Activated T-helper 2 cell treated with anti-CD3 and anti-CD28 coated beads, Interferon-gamma antibody, Interleukin-2, Interleukin-4, amounts not matched to agents 10 μg/mL and 5 μg/mL and 100 μg/mL, durations not matched to agents 14 hours and 24 hours and 36 hours (primary cell): ENCODE measurements at places on chromosomes 3 and 15. TPM values are rescaled to one million over a fixed set of nuclear protein-coding genes. Genes with fewer than 3 reads are reported as not detected.

GPR149 gene
- not detected in 2 replicates for total RNA-seq

CLDN16 gene
- total RNA-seq = not detected in 2 replicates

GPR62 gene
- total RNA-seq = not detected in 2 replicates

MIX23 gene
- total RNA-seq = 105 and 110 TPM in 2 replicates

ALS2CL gene
- 0.44 and 0.71 TPM in 2 replicates for total RNA-seq

TRPM1 gene
- total RNA-seq = not detected in 2 replicates

KNG1 gene
- total RNA-seq = not detected in 2 replicates

DAZL gene
- not detected in 2 replicates for total RNA-seq

CHRFAM7A gene
- 2.1 TPM in 1 of 2 replicates, not detected in the other for total RNA-seq

MYZAP gene
- not detected in 2 replicates for total RNA-seq

RAB6B gene
- 4.6 and 7.6 TPM in 2 replicates for total RNA-seq

SLC35G2 gene
- total RNA-seq = 7.3 and 7.7 TPM in 2 replicates

- no peak for DNase-seq
Observed at GRCh38 chr3:95751509-95751908, 1062.9 kb upstream of the EPHA6 start.

GRCh38 chr15:73927003-73927475 lies 777 bp downstream of the LOXL1 start:
- no peak for DNase-seq

DNA sequence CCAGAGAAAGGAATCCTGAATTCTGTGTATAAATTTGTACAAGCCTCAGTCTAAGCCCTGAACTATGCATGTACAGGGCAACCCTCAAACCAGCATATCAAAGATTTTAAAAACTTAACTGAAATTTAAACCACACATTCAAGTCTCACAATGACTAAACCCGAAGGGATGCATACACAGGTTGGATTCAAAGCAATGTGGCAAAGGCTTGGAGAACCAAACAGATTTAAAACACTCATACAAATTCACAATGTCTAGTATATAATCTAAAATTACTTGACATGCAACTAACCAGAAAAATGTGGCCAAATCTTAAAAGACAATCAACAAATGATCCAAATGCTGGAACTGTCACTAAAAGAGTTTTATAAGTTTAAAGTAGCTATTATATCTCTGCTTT lies 36.4 kb downstream of the CEP152 start:
- DNase-seq = no peak

- DNase-seq = no peak
Observed at GRCh38 chr3:191492601-191493000, 31.6 kb downstream of the PYDC2 start.

DNA sequence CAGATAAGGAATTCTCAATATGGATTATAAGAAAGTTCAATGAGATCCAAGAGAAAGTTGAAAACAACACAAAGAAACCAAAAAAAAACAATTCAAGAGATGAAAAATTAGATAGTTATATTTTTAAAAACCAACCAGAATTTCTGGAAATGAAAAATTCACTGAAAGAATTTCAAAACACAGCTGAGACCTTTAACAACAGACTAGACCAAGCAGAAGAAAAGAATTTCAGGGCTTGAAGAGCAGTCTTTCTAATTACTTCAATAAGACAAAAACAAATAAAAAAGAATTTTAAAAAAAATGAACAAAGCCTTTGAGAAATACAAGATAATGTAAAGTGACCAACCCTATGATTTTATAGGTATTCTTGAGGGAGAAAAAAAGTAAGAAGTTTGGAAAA lies 155.4 kb downstream of the ZMAT3 start:
- no peak for DNase-seq

GRCh38 chr3:95348879-95349278 lies 1286.0 kb downstream of the NSUN3 start:
- DNase-seq = no peak

- no peak for DNase-seq
Observed at GRCh38 chr3:58222161-58222724, 11.5 kb upstream of the DNASE1L3 start.

DNA sequence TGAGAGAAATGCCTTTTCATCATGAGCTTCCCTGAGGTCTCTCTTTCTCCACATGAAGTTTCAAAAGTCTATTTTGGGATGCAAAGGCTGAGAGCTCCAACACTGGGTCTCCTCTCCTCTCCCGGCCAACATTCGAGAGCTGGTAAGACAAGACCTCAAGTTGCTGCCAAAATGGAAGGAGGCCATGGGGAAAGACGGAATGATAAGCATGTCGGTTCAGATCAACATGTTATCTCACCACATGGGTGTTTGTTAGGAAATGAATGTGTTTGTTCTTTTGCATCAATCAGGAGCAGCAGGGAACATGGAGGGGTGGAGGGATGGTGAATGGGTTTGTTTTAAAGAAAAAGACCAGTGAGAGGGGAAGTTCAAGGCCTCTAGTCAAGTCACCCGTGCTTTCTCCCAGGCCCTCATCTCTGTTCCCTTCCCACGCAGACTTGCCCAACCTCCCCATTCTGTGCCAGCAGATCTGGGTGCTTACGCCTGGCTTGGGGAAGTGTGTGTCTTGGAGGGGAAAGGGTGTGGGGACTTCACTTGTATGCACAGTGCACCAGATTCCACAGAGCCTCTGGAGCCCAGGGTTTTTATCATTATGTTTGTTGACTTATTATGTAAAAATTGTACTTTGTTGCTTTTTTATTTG lies 23.5 kb upstream of the ATP10A start:
- no peak for DNase-seq

DNA sequence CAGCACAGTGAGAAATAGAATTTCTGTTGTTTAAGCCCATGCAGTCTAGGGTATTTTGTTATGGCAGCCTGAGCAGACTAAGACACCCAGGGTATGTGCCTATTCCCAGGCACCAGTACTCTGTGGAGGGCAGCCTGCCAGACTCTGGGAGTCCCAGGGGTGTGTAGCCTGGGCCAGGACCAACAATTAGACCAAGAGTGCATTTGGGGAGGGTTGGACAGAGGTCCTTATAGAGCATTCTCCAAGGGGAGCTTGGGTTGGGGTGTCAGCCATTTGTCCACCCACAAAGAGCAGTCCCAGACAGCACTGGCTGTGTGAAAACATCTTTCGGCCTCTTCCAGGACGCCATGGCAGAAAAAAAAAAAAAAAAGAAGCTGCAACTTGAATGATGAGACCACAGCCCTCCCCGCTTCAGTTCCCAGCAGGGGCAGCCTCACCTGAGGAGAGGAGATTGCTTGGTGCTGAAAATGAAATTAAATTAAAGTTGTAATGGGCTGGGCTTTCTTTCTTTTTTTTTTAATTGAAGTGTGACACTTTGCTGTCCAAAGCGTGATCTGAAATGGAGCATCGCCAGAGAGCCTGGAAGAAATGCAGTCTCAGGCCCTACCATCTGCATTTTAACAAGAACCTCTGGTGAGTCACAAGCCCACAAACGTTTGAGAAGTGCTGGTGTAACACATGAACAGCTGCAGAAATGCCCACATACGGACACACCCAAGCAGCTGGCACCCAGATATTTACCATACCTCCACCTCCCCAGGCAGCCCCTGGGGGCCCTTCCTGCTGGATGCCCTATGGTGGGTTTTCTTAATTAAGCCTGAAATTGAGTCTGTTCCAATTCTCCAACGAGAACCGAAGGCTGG lies 21.3 kb upstream of the CAV3 start:
- no peak for DNase-seq

GRCh38 chr15:80587816-80588456 lies 107.2 kb upstream of the ABHD17C start:
- DNase-seq = no peak

DNA sequence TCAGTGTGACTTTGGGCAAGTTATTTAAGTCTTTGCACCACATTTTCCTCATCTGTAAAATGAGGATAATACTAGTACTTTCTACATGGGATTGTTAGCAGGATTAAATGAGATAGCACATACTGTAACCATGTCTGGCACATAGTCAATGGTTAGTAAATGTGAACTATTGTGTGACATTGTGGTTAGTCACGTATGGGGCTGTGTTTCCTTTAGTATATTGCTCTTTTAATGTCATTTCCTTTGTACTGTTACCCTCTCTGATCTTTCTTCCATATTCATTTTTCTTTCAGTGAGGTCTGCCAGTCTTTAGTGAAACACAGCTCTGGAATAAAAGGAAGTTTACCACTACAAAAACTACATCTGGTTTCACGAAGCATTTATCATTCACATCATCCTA lies 21.4 kb downstream of the OPA1 start:
- no peak for DNase-seq

DNA sequence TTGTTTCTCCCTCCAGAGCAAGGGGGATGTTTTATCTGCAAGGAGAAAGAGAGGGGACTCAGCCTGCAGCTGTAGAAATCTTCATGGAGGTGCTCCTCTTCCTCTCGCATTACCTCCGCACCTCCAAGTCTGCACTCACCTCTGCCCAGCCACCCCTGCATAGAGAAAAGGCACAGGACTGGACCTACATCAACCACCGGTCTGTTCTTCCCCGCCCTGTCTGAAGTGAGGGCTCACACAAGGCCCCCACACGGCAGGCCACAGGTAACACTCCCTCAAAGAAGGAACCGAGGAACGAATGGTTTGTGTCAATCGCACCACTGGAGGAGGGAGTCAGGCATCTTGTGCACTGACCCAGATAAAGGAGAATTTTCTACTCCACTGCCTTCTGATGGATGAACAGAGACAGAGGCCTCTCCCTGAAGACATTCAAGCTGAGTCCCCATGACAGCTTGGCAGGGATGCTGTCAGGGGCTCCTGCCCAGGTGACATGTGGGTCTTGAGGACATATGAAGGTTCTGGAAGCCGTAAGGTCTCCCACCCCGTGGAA lies 260.3 kb downstream of the XXYLT1 start:
- no peak for DNase-seq

GRCh38 chr3:132535575-132536441 lies 61.3 kb upstream of the ACKR4 start:
- peak; percentile 24 for DNase-seq

DNA sequence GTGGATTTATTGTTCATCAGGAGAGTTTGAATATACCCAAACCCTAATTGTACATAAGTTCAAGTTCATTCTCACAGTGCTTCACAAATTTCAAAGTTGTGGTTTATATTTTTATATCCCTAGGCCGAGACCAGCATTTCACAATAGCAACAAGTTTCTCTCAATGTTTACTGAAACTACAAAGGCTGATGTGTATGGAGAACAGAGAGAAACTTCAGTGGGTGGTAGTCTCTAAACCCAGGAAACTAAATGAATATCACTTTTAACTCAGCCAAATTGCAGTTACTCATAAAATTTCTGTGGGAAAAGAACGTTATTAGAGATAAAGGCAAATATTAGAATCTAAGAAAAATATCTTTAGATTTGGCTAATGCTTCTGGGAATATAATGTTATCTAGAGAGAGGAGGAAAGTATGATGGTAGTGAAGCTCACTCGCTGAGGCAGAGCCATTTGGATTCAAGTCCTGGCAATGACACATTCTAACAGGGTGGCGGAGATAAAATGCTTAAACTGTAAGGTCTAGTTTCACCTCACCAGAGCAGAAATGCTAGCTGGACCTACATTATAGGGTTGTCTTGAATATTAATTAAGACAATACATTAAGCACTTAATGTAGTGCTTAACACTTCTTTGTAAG lies 514.8 kb downstream of the EPHA3 start:
- DNase-seq = no peak

GRCh38 chr15:56871867-56872266 lies 46.6 kb upstream of the TCF12 start:
- DNase-seq = no peak

- DNase-seq = no peak
Observed at GRCh38 chr15:63978511-63979261, 67.6 kb downstream of the DAPK2 start.

DNA sequence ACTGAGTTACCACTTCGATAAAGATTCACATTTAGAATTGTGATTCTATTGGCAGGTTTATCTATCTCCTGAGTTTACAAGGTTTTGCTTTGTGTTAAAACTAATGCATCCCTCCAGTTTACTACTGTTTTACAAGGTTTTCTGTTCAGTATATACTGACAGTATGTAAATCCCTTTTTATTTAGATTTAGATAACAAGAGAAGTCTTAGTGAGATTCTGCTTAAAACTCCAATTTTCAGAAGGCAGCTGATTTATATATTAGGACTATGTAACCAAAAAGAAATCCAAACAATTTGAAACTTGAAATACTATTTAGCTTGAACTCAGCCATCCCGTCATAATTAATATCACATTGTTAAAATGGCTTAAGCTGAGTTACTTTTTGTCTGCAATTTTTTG lies 619.2 kb downstream of the NAALADL2 start:
- DNase-seq = no peak

DNA sequence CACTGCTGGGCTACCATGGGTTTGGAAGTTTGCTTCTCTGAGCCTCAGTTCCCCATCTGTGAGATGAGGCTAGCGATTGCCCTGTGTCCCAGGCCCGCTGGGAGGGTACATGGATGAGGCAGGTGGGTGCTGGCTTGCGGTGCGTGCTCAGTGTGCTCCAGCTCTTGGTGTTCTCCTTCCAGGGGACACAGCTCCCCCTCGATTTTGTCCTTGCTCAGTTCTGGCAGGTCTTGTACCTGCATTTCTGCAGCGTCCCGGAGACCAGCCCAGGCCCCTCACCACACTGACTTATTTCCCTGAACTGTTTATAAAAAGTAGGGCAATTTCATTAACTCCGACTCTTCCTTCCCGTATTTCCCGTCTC lies 95.4 kb downstream of the TBC1D2B start:
- no peak for DNase-seq

GRCh38 chr15:81111510-81112470 lies 22.3 kb upstream of the CFAP161 start:
- DNase-seq = no peak

DNA sequence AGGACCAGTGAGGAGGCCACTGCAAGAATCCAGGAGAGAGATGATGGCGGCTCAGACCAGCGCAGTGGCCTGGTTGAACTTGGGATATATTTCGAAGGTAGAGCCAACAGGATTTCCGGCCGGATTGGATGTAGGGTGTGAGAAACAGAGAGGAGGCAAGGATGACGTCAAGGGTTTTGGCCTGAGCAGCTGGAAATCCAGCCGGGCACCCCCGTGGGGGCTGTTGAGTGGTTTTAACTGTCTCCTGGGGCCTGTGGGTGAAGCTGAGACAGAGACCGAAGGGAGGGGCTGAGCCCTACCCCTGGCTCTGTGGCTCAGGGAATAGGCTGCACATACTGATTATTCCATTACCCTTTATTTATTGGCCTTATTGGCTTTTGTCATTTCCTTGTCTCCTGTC lies 45.7 kb downstream of the EXOG start:
- DNase-seq = no peak

GRCh38 chr3:77446084-77446483 lies 406.2 kb downstream of the ROBO2 start:
- DNase-seq = no peak

- DNase-seq = no peak
Observed at GRCh38 chr3:131705558-131706051, 202.8 kb upstream of the MRPL3 start.

DNA sequence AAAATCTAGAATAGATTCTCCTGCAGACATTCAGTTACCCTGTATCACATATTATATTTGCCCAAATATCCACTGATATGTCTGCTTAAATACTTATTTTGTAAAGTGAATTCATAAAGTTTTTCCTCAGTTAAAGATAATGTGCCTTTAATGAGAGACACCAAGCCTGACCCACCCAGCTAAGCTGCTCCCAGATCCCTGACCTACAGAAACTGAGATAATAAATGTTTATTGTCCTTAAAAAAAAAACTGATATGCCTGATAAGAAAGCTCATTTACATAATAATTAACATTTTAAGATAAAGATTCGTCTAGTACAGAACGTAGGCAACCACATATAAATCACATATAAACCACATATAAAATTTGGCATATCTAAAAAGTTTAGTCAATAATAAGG lies 161.7 kb upstream of the RAP2B start:
- DNase-seq = no peak
